ENCODE measurements at places on chromosomes 1 and 21.

DNA sequence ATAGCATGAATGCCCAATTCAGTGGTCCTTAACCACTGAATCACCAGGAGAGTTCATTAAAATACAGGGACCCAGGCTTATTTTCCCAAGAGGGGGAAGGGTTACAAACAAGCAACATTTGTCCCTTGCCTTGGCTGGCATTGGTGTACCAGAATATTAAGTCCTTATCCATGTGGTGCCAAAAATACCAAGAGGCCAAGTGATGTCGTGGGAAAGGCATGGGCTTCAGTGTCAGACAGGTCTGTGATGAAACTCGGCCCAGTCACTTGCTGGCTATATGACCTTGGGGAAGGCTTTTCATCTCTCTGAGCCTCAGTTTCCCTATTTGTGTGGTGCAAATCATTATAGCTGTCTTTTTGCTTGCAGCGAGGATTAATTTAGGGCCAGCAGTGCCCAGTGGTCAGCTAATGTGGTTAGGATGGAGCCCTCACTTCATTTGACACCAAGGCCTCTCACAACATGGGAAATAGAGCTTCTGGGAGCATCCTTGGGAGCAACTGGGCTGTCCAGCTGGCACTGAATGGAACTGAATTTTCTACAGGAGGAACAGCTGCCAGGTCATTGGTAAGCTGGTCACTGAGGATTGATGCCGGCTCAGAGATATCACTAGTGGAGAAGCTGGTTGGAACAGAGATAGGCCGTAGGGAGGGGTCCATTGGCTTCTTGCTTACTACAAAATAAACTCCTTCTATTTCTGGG lies 77.2 kb upstream of the PPP2R5A start:
- H3K4me1 ChIP-seq: peaks cover 14% of the 10 kb centered on the region
- H3K4me3 ChIP-seq: no peak overlapping the region
- no peak for DNase-seq
- H3K36me3 ChIP-seq: no peaks in the 10 kb centered on the region
- no peak overlapping the region for H3K27ac ChIP-seq

GRCh38 chr1:206722751-206723461 lies 38.2 kb downstream of the MAPKAPK2 start:
- H3K36me3 ChIP-seq: no peaks in the 10 kb centered on the region
- peaks cover 26% of the 10 kb centered on the region for H3K4me1 ChIP-seq
- no peak for DNase-seq

- no peak overlapping the region for H3K27ac ChIP-seq
- H3K4me1 ChIP-seq: peaks cover 59% of the 10 kb centered on the region
- H3K4me3 ChIP-seq: no peak overlapping the region
- no peaks in the 10 kb centered on the region for H3K27me3 ChIP-seq
- peaks cover 5% of the 10 kb centered on the region for H3K36me3 ChIP-seq
- DNase-seq: no peak
These were observed 5.3 kb downstream of the IGSF9 start for GRCh38 chr1:159940006-159940620.

DNA sequence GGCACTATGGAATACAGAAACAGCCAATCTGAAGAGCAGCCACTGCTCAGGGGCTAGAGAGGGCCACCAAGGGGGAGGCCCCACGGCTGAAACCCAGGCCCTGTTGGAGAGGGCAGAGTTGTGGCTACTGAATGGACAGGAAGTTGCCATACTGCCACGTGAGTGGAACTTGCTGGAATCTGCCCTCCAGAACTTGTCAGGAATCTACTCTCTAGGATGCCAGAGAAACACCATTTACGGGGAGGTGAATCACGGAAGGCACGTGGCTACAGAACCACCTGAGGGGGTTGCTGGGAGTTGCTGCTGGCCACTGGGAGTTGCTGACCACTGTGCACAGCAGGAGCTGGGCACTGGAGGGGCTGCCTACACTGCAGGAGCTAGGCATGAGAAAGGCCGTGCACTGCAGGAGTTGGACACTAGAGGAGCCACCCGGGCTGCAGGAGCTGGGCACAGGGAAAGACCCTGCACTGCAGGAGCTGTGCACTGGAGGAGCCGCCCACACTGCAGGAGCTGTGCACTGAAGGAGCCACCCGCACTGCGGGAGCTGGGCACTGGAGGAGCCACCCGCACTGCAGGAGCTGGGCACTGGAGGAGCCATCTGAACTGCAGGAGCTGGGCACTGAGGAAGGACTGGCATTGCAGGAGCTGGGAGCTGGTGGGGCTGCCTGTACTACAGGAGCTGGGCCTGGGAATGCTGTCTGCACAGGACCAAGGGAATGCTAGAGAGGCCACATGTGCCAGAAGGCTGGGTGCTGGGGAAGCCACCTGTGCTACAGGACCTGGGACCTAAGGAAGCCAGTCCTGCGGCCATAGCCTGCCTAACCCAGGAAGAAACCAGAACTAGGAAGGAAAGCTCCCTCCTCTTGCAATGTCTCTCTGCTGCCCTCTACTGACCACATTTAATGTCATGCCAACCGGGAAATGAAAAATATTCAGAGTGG lies 343.4 kb downstream of the MATN1 start:
- H3K4me1 ChIP-seq: no peaks in the 10 kb centered on the region
- peak; percentile 50 for DNase-seq
- no peaks in the 10 kb centered on the region for H3K36me3 ChIP-seq

- H3K4me1 ChIP-seq: peaks cover 4% of the 10 kb centered on the region
- H3K27me3 ChIP-seq: no peaks in the 10 kb centered on the region
- no peak overlapping the region for H3K27ac ChIP-seq
- H3K36me3 ChIP-seq: no peaks in the 10 kb centered on the region
- DNase-seq: no peak
- no peak overlapping the region for H3K4me3 ChIP-seq
These were observed 315.4 kb downstream of the SPATA17 start for GRCh38 chr1:217946511-217946910.

DNA sequence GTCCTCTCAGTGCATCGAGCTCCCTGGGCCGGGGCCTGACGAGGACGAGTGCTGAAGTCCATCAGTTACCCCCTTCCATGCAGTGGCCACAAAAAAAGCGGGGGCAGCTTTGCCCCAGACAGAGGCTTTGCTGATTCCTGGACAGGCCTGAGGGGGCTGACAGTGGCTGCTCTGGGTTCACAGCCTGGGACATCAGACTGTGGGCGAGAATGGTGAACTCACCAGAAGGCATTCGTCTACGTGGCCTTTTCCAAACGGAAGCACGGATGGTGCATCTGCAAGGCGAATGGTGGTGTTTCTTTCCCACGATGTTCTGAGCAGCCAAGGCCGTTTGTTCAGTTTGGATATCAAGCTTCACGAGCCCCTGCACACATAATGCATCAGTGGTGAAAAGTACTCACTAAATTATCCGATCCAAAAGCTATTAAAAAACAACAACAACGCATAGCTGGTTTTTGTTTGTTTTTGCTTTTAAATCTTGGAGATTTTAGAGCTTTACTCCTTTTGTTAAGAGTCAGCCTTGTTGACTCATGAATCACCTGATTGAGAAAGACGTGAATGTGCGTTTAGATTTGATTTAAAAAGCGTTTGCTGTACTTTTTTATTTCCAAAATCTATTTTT lies 6.3 kb upstream of the ZBTB21 start:
- H3K4me3 ChIP-seq: no peak overlapping the region
- peaks cover 3% of the 10 kb centered on the region for H3K4me1 ChIP-seq
- no peak for DNase-seq
- peaks cover 24% of the 10 kb centered on the region for H3K27me3 ChIP-seq
- H3K27ac ChIP-seq: no peak overlapping the region

DNA sequence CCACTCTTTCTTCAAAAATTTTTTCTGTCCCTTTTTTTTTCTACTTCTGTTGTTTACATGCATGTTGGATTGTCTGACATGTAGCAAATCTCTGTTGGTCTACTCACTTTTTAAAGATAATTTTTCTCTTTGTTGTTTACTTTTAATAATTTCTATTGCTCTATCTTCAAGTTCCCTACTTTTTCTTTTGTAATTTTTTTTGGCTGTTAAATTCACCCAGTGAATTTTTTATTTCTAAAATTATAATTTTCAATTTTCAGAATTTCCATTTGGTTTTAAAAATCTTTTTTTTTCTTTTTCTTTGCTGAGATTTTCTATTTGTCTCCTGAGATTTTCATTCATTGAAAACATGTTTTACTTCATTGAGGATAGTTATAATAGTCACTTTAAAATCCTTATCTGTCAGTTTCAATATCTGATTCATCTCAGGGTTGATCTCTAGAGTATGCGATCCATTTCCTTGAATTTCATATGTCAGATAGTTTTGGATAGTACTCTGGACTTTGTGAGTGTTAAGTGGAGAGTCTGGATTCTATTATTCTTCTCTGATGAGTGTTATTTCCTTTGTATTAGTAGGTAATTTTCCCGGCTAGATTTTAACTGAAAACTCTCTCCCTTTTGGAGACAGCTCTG lies 1.6 kb upstream of the TSEN15 start:
- H3K36me3 ChIP-seq: peaks cover 10% of the 10 kb centered on the region
- H3K27me3 ChIP-seq: peaks cover 5% of the 10 kb centered on the region
- H3K27ac ChIP-seq: peak overlapping the region; percentile 97
- no peak overlapping the region for H3K4me3 ChIP-seq
- H3K4me1 ChIP-seq: peaks cover 66% of the 10 kb centered on the region

DNA sequence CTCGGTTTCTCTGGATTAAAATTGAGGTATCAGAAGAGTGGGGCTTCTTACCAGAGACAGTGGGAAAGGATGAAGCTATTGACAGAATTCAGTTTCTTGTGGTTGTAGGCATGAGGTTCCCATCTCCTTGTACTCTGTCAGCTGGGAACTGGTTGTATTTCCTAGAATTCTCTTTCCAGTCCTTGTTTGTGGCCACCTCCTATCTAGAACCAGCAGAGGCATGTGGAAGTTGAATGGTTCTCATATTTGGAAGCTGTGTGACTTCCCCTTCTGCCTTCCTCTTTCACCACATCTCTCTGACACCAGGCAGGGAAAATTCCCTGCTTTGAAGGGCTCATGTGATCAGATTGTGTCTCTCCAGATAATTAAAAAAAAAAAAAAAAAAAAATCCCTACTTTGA lies 457.7 kb upstream of the ADAMTS5 start:
- DNase-seq: no peak
- H3K27me3 ChIP-seq: no peaks in the 10 kb centered on the region
- peaks cover 2% of the 10 kb centered on the region for H3K36me3 ChIP-seq
- no peak overlapping the region for H3K4me3 ChIP-seq
- peaks cover 26% of the 10 kb centered on the region for H3K4me1 ChIP-seq

GRCh38 chr1:181160322-181160721 lies 71.8 kb downstream of the IER5 start:
- H3K36me3 ChIP-seq: peaks cover 9% of the 10 kb centered on the region
- H3K4me1 ChIP-seq: no peaks in the 10 kb centered on the region
- H3K4me3 ChIP-seq: no peak overlapping the region
- DNase-seq: no peak

GRCh38 chr1:236639686-236640085 lies 35.4 kb upstream of the HEATR1 start:
- H3K27me3 ChIP-seq: no peaks in the 10 kb centered on the region
- H3K27ac ChIP-seq: no peak overlapping the region
- no peak overlapping the region for H3K4me3 ChIP-seq
- no peak for DNase-seq
- H3K4me1 ChIP-seq: no peaks in the 10 kb centered on the region

DNA sequence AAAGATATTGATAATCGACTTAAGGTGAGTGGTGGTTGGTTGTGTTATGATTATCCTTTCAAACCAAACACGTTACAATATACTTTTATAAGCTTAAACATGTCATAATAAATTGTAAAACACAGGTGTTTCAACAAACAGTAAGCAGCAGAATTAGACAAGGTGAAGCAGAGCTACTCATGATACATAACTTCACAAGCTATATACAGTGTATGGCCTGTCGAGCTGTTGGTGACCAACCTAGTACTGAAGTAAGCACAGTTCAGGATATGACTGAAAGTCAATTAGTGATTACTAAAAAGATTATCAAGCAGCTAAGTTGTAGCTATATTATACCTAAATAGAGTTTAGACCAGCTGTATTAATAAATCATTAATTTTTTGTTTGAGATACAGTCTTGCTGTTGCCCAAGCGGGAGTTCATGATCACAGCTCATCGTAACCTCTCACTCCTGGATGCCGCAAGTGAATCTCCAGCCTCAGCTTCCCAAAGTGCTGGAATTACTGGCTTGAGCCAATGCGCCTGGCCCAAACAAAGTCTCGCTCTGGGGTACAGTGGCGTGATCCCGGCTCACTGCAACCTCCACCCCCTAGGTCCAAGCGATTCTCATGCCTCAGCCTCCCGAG lies 148.1 kb downstream of the EIF4G3 start:
- H3K4me3 ChIP-seq: no peak overlapping the region
- peaks cover 21% of the 10 kb centered on the region for H3K36me3 ChIP-seq
- no peaks in the 10 kb centered on the region for H3K4me1 ChIP-seq
- H3K27me3 ChIP-seq: no peaks in the 10 kb centered on the region

DNA sequence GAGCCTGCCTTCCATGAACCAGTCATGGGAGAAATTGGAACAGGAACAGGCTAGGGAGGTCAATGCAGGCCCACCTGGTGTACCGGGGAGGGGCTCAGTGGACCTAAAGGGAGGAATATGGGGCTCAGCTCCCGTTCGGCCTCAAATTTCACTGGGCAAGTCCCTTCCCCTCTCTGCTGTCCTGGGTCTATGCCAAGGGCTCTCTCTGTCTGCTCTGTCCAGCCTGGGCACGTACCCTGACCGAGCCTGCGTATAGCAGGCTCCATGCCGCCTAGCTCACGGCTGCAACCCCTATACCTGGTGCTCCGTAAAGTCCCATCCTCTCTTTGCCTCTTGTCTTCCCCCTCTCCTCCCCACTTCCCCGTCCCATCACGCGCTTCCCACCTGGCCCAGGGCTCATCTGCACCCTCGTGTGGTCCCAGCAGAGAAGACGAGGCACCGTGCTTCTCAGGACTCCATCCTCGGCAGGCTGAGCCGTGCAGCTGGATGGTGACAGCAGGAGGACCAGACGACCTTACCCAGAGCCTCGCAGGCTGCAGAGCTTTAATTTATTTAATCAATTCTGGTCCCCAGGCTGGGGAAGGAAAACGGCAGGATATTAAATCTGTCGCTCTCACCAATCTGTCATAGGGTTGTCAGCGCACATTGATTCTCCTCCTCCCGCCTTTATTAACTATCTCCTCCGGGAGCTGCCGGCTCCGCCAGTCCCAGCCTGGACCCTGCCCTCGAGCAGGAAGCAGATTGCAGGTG lies 25.0 kb upstream of the DISP3 start:
- no peak overlapping the region for H3K4me3 ChIP-seq
- peaks cover 5% of the 10 kb centered on the region for H3K4me1 ChIP-seq
- DNase-seq: no peak
- no peaks in the 10 kb centered on the region for H3K36me3 ChIP-seq
- H3K27ac ChIP-seq: no peak overlapping the region

GRCh38 chr1:192724670-192725069 lies 84.2 kb upstream of the RGS2 start:
- peaks cover 6% of the 10 kb centered on the region for H3K4me1 ChIP-seq
- DNase-seq: no peak
- no peak overlapping the region for H3K4me3 ChIP-seq

All from WTC11 (cell line).